ENCODE measurements at places on chromosomes 6 and 20.
A peak's percentile ranks its signal among the peaks of the same experiment; 100 is the strongest.

DNA sequence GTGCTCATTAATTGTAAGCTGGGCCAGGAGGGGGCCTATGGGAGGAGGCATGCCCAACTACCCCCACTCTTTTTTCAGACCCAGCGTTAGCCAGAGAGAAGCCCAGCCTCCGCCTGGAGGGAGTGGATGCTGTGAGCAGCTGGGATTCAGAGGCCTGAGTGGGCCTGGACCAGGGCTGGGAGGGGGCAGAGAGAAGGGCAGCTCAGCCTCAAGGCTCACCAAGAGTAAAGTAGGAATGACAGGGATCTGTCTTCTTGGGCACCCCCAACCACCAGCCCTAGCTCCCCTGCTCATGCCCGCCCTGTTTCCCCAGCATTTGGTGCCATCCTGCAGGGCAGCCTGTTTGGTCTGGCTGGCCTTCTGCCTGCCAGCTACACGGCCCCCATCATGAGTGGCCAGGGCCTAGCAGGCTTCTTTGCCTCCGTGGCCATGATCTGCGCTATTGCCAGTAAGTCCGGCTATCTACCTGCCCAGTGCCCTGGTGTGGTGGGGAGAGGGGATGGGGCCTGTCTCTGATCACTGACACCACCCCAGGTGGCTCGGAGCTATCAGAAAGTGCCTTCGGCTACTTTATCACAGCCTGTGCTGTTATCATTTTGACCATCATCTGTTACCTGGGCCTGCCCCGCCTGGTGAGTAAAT lies 6.8 kb downstream of the SLC29A1 start:
- no peak for DNase-seq

- peak; percentile 80 for DNase-seq
Observed at GRCh38 chr20:63520934-63521601, 503 bp downstream of the PPDPF start.

DNA sequence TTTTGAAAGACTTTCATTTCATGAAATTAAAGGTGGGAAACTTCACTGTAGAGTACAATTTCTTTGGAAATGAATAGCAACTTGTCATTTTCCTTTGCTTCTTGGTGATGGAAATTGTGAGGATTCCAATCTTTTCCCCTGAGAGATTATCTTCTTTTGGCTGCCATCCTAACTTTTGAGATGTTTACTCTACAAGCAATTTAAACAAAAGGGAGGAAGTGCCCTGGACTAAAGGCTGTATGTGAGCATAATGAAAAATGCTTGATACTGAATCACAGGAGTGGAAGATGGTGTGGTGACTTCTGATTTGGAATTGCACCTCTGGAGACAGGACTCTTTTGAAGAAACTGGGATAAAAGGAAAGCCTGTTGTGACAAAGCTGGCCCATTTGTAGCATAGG lies 43.1 kb upstream of the JAG1 start:
- DNase-seq = no peak

DNA sequence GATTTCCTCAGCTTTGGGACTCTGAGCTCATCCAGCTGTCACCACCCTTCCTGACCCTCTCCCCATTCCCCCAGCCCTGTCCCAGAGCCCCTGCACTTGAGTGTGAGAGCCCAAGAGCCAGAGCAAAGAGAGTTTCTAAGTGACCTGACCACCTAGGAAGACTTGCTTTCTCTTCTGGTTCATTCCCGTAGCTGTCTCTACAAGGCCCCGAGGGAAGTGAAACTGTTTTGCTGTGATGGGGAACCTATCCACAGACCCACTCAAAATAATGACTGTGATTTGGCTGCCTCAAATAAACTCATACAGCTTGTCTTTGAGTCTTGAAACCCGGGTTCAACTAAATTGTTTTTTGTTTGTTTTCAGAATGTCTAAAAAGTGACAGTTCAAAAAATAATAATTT lies 74.6 kb upstream of the XRN2 start:
- DNase-seq = no peak

DNA sequence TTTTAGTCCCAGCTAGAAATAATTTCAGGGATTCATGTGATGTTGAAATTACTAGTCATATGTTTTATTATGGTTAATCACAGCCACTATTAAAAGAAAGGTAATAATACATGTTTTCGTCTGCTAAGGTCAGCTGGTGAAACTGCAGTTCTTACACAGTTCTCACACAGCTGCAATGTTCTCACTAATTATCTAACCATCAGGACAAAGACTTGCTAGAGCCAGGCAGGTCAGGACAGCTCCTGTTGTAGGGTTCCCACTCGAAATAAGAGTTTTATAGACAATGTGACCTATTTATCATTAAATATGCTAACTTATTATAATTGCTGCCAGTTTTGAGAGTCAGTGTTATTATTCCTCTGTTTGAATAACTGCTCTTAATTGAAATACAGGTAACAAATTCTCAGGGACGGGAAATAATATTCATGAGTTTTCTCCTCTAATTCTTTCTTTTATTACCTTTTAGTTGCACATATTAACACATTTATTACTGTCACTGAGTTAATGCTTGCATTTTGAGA lies 97.9 kb downstream of the GJA1 start:
- DNase-seq = no peak

- DNase-seq = no peak
Observed at GRCh38 chr6:27847706-27848105, 64.5 kb downstream of the OR2B2 start.

DNA sequence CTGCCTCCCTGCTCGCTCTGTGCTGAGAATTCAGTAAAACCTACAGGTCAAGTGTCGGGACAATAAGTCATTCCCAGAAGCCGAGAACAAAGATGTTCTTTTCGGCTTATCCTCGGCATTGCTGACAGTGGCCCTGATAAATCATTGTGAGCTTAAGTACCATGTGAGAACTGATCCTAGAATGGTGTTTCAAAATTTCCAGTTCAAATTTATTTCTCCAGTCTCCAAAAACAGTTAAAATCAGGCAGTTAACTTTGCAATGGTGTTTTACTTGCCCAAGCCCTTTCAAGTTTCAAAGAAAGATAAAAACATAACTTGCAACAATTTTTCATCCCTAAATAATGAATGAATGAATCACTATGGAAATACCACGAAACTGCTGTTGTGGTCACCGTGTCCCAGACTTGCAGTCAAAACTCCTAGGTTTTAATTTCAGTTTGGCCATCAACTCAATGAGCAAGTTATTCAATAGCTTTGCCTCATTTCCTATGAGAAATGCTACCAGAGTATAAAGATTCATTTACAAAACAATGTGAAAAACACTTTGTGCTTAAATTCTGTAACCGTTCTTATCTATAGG lies 4.3 kb downstream of the ATP5F1E start:
- no peak for DNase-seq

GRCh38 chr6:123945386-123945785 lies 141.7 kb downstream of the NKAIN2 start:
- DNase-seq = no peak

DNA sequence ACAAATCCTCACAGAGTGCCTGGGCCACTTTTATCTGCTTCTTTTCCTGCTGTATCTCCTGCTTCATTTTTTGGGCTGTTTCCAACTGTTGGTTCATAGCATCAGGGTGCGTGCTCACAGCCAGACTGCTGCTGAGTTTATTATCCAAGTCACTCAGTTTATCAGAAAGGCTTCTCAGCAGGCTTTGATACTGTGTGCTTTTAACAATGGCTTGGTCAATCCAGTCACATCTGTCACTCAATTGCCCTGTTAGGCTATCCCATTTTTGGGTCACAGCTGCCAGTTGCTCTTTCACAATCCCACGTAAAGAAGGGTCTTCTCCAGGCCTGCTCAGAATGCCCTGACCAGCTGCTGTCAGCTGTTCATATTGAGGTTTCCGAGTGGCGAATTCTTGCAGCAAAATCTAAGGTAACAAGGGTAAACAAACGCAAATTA lies 87.2 kb downstream of the DST start:
- DNase-seq = no peak
